Activated naive CD4-positive, alpha-beta T cell treated with Interleukin-2 at 50 U/mL for 16 hours (primary cell): ENCODE measurements at places on chromosomes 11 and 22.

DNA sequence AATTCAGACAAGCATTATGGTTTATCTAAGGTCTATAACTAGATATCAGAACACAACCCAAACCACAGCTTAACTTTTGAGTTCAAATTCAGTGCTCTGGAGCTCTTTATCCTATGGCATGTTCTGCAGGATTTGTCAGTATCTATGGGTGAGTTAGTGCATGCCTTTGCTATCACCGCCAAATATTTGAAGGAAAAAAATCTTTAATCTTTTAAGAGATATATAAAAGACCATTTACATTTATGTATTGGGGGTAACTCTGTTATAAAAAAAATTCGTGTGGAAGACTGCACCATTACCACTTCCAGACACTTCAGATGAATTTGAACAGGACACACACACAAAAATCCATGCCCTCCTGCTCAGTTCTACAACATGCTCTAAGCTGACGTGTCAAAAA, 313.5 kb upstream of the CHORDC1 start:
- no peak for DNase-seq

DNA sequence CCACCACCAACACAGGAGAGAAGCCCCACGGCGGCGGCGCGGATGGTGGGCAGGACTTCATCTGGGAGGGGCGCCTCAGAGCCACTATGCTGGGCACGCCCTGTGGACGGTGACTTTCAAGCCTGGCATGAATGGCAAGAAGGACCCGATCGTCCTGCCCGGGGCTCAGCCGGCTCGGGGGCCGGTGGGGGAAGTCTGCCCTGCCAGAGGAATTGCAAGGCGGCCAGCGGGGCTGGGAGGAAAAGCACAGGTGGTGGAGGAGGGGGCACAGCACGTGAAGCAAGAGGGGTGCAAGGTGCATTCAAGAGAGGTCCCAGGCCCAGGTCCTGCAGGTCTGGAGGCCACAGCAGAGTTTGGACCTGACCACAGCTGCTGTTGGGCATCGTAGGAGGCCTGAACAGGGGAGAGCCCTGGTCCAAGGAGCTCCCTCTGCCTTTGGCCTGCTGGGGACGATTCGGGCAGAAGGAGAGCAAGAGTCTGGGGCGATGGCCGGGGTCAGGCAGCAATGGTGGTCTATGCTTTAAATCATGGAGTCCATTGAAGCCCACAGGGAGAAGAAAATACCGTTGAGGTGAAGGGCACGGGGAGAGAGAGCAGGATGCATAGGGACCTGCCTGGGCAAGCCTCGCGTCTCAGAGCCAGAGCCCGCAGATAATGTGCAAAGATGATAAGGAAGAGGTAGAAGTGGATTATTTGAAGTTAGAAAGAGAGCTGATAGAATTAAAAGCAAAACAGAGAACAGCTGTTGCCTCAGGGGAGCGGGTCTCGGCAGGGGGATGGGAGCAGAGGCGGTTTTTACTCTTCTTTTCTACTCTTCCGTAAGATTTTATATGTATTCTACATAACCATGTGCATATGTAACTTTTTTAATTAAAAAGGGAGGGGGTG, 82.6 kb upstream of the SHISAL1 start:
- no peak for DNase-seq

DNA sequence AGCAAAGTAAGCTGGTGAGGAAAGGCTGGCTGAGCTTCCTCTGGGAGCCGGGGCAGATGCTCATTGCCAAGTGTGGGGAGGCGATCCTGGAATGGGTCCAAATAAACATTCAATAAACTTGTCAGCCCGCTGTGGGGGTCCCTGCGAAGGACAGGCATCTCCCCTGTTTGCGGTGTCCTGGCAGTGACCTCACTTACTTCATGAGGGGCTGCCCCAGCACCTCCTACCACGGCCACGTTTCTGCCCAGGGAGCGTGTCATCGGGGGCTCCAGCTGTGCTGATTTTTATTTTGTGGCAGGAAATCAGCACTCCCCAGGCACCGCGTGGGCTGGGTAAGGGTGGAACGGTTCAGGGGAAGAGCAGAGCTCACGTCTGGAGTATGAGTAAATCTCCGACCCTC, 493.9 kb upstream of the B3GAT1 start:
- DNase-seq: no peak

- DNase-seq: no peak
These were observed 14.3 kb downstream of the OR52K1 start for GRCh38 chr11:4496557-4497248.

DNA sequence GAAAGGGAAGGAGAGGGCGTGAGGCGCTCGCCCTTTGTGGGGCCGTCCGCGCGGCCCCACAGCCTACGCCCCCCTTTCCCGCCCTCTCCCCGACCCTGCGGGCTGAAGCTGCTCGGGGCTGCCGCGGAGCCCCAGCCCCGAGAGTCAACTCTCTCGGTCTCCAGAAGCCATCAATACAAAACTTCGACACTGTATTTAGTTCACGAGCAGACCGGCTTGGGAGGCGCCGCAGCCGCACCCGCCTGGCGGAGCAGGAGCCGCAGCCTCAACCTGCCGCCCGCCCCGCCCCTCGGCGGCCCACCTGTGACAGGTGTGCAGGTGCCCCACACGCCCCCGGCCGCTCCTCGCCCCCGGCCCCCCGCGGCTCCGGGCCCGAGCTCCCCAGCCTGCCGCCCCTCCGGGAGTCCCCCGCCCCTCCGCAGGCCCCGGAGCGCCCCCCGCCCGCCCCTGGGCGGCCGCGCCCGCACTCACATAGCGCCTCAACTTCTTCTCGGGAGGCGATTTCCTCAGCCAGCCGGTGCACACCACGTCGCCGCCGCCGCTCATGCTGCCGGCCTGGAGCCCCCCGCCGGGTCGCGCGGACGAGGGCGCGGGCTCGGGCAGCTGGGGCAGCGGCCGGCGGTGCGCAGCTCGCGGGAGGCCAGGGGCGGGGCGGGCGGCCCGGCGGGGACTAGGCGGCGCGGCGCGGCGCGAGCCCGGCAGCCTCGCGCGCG, at the start of gene GAB2:
Gene GAB2, minus strand, starts transcription at position 646 of the 713 bp plus-strand sequence. Its CDS starts 100 bp downstream, at position 546.
- peak; percentile 30 for DNase-seq

- DNase-seq: no peak
These were observed 72.7 kb downstream of the IGLL5 start for GRCh38 chr22:22960307-22960706.

DNA sequence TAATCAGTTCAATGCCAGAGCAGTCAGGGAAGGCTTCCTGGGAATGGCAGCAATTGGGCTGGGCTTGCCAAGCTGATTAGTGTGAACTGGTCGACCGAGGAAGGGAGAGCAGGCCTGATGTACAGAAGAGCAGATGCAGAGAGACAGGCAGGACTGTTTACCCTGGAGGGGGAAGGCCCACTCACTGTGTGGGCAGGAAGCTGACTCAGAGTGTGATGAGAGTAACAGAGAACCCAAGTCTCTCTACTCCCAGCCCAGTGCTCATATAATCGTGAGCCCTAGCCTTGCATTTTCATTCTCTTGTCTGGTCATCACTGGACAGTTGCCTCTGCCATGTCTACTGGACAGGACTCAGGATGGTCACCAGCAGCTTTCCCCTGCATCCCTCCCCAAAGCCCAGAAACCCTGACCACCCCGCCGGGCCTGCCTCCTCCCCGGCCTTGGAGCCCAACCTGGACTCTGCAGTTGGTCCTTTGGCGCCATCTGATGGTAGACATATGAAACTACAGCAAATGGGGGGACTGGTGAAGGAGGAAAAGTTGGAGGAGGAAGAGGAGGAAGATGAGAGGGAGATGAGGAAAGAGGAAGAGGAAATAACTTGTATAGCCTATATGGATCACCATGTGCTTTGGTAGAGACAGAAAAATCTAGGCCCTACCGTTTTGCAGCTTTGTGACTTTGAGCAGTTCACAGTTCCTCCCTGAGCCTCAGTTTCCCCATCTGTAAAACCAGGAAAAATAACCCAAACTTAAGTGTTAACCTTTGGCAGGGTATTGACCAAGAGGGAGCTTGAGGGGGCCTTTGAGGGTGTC, 43.4 kb upstream of the PRDM11 start:
- peak; percentile 76 for DNase-seq

GRCh38 chr11:36237391-36237790, 51.8 kb downstream of the COMMD9 start:
- DNase-seq: no peak

GRCh38 chr22:24208012-24208749, 26.9 kb downstream of the SUSD2 start:
- DNase-seq: no peak

DNA sequence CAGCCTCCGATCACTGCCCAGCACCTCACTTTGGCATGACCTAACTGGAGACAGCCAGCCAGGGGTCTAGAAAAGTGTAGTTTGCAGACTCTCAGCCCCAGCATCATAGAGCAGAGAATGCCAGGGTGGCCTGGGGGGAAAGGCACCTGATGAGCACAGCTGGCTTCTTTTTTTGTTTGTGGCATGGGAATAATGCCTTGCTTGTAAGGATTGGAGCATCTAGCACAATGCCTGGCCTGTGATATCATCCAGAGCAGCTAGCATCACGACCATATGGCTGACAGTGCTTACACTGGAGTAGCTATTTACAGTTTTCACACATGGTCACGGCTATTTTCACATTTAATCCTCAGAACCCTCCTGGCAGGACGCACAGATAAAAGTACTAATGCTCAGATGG, 594.8 kb upstream of the B3GAT1 start:
- no peak for DNase-seq

- DNase-seq: no peak
These were observed 13.4 kb downstream of the DRD4 start for GRCh38 chr11:650482-650881.

DNA sequence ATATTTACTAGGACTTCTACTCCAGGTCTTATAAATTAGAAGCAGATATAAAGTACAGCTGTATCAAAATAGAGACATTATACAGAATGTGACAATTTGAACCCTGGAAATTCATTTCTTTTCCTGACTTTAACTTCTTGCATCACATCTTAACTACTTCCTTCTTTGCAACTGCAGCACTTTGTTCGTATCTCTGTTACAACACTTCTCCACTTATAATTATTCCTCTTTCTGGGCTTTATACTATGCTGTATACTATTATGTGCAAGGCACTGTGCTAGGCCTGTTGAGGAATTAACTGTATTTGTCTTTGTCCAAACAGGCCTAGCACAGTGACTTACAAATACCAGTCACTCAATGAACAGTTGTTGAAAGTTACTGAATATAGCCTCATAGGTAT, 1.8 kb upstream of the SLC36A4 start:
- DNase-seq: no peak

DNA sequence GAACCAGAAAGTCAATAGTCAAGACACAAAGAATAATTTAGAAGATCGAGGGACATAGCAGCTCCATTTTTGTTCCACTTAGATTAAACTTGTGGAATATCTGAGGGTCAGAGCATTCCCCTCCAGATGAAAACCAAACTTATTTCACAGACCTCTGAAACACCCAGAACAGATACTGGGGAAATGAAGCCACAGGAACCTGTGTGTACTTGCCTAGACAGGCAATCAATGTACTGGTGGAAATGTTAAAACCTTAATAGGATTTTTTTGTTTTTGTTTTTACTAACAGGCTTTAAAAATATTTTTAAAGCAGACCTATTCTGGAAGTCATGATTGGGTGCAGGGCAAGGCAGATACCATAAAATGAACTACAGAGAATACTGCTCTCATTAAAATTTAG, 4.1 kb upstream of the FAR1 start:
- no peak for DNase-seq

GRCh38 chr11:93659196-93659595, 2.3 kb upstream of the CEP295 start:
- DNase-seq: no peak

DNA sequence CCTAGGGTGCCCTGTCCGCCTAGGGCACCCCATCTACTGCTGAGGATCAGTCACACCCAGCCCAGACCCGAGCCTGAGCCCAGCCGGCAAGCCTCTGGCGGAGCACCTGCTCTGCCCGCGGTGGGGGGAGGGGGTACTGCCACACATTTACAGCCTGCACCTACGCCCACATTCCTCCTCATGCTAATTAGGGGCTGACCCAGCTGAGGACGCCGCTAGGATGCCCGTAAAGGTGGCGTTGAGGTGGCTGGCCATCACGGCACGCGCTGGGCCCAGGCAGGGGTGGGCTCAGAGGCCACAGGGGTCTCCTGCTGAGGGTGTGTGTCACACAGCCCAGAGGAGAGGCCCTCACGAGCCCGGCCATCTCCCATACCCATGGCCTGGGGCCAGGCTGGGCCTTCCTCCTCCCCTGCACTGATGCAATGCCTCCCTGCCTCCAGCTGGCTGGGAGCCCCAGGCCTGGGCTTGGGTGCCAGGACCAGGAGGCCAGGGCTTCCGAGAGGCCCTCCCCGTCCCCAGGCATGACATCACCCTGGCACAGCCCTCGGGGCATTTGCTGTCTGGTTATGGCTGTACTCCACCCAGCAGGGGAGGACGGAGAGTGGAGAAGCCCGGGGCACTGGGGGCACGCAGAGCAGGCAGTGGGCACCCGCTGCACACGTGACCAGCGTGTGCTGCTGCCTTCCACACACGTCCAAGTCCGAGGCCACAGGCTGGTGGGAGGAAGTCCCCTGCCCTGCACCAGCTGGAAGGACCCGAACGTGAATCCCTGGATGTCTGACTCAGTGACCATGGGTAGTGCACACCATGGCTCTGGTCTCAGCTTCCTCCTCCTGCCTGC, 12.7 kb downstream of the DUSP8 start:
- DNase-seq: no peak

- no peak for DNase-seq
These were observed 158.2 kb downstream of the TRIM29 start for GRCh38 chr11:119979701-119980100.

- no peak for DNase-seq
These were observed 61.0 kb upstream of the BIRC3 start for GRCh38 chr11:102256251-102256650.

GRCh38 chr11:14793546-14793945, 98.5 kb downstream of the CYP2R1 start:
- no peak for DNase-seq

GRCh38 chr22:22999523-22999922, 70.8 kb upstream of the GNAZ start:
- DNase-seq: no peak

- no peak for DNase-seq
These were observed 120.8 kb upstream of the ARHGAP20 start for GRCh38 chr11:110833033-110833484.

- DNase-seq: no peak
These were observed 93.6 kb downstream of the RPL27A start for GRCh38 chr11:8776209-8776608.

DNA sequence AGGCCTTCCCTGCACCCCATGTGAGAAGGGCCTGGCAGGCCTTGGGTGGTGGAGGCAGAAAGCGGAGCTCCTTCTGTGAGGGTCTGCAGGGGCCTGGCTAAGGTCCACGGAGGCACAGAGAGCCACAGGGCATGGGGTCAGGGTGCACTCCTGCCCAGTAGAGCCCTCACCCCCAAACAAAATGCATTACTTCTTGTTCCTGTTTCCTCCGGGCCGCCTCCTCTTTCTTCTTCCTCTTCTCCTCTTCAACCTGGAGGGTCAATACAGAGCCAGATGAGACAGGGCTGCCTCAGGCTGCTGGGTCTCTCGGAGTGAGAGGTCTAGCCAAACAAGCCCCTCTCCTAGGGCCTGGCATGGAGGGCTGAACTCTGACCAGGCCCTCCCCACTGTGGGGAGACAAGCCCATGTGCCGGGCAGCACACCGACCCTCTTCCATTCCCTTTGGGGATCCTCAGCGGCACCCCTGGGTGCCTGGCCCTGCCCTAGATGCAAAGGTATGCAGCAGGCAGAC, 10.3 kb upstream of the NAP1L4 start:
- no peak for DNase-seq

- no peak for DNase-seq
These were observed 14.6 kb downstream of the MARK2 start for GRCh38 chr11:63853476-63853875.

GRCh38 chr22:21761086-21761485, 25.5 kb upstream of the YPEL1 start:
- DNase-seq: peak; percentile 59
